ENCODE measurements at places on chromosomes 5 and 9.

- DNase-seq, result no peak
Observed at GRCh38 chr5:114544561-114544960, 182.7 kb downstream of the KCNN2 start.

DNA sequence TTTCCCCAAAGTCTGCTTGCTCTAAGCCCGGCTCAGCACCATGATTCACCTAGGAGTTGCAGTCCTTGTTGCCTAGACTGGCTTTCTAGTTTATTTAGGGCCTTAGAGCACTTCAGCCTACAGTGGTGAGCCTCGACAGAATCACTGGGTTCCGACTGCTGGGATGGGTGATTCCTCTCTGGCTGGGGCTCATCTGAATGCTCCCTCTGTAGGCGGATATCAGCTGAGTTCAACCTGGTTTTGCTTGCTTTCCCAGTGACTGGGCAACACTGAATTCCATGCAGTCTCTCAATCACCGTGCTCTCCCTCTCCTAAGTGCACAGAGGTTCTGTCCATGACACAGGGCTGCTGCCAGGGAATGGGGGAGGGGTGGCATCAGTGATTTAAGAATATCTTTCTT is 54.1 kb downstream of the OSMR start:
- no peak for DNase-seq

DNA sequence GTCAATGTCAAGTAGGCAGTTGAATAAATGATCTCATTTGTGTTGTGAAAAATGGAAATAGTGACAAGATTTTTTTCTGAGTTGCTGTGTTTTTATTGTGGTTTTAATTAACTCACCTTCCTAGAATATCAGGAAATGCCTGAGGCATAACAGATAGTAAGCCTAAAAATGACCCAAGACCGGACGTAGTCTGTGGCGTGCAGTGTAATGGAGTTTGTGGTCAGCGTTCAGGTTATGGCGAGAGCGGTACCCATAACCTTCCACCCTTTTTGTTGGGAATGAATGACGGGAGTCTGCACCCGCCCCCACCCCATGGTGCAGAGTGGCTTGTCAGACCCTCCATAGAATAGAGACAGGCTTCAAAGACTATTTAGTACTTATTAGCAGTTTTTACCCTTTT is 119.3 kb downstream of the GALNT10 start:
- DNase-seq, result no peak

DNA sequence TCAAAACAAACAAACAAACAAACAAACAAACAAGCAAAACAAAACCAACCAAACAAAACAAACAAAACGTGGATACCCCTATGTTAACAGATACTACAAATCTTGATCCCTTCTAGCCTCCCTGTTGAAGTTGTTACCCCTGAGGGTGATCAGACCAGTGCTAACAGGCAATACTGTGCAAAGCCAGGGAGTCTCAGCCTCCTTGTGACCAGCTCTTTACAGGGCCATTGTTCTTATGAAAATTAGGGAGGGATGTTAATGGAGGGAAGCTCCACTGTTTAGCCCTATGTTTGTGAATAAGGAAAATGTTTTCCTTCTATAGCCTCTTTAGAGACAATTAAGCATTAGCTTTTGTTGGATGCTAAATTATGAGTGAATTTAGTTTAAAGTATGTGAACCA is 1072.1 kb upstream of the WWC1 start:
- no peak for DNase-seq

DNA sequence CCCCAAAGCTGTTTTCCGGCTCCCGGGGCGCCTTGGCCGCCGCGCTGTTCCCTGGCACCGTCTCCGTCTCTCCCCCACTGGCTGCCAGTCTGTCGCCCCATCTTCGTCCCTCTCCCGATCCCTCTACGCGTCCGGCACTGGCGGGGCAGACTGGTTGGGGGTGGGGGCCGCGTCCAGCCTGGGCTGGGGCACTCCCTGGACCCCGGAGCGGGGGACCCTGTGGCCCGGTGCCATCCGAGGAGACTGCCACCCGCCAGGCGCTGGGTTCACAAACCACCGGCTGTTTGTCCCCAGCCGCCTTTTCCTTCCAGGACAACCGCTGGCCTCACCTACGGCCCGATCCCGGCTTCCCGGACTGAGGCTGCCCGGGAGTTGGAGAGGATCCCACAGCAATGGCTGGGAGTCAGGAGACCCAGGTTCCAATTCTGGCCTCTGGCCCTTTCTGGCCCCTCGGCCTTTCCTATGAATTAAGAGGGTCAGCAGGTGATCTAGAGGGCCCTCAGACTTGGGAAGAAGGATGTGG is 1.0 kb upstream of the FIBCD1 start:
- no peak for DNase-seq

GRCh38 chr9:113341712-113342410 is 1.8 kb upstream of the WDR31 start:
- peak; percentile 17 for DNase-seq

- DNase-seq, result peak; percentile 43
Observed at GRCh38 chr9:95131023-95131943, 186.2 kb downstream of the FANCC start.

DNA sequence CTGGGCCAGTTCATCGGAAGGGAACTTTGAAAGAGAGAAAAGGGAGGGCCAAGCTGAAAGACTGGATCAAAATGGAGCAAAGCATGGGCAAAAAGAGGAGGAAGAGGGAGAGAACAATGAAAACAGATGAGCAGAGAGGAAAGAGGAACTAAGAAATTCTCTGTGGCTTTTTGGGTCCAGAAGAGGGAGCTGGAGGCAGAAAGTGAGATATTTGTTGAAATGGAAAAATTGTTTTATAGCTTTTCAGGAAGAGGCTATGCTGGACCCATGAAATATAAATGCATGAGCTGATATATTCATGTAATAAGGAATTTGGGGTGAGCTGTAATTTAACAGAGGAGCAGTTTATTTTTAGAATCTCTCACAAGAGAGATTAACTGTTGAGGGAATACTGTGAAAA is 457.3 kb downstream of the DMAC1 start:
- DNase-seq, result no peak

DNA sequence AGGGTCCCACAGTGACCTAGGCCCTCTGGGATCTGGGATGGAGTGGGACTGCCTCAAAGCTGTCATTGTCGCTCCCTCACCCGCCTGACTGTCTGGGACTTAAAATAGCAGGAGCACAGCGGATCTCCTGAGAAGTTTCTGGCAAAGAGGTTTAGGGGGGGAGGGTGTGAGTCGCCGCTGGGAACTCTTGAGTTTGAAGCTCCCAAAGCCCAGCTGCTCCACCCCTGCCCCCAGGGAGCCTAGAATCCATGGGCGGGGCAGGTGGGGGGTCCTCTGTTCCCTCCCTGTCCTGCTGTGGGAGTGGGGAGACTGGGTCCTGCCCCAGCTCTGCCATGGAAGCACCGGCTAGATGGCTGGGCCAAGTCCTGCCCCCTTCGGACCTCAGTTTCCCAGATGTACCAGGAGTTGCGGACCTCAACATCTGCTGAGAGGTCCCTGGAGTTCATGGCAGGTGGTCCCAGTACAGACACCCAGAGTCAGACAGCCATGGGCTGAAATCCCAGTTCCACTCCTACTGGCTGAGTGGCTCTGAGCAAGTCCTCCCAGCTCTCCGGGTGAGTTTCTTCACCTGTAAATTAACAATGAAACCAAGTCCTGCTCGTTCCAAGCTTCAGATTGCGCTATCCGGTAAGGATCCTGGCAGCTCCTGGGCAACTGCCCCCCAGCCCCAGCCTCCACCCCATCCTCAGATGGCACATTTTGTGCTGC is 985 bp upstream of the WDR38 start:
- no peak for DNase-seq

DNA sequence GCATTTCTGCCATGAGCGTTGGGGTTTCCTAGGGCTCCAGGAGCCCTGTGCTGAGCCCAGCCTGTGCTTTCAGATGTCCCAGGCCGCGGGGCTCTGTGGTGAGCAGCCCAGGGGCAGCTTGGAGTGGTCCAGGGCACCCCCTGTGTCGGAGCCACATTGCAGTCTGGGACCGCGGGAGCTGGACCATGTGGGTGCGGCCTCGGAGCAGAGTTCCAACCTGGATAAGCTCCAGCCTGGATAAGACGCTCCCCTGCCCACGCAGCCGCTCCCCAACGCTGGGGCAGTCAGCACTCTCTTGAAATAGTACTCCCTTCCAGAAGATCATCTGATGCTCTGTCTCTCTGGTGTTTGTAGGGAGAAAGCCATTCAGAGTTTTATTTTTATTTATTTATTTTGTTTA is 111.1 kb downstream of the WNK2 start:
- DNase-seq, result no peak

GRCh38 chr5:132841305-132841704 is 10.9 kb upstream of the SHROOM1 start:
- DNase-seq, result no peak

- no peak for DNase-seq
Observed at GRCh38 chr9:126474786-126475485, 138.8 kb upstream of the LMX1B start.
